SW 1271 (cell line): ENCODE measurements at places on chromosomes 16 and 17.

GRCh38 chr17:38425744-38426143, 2.5 kb upstream of the ARHGAP23 start:
- DNase-seq, result no peak

GRCh38 chr17:71628306-71628705, 492.5 kb upstream of the SOX9 start:
- DNase-seq, result no peak

DNA sequence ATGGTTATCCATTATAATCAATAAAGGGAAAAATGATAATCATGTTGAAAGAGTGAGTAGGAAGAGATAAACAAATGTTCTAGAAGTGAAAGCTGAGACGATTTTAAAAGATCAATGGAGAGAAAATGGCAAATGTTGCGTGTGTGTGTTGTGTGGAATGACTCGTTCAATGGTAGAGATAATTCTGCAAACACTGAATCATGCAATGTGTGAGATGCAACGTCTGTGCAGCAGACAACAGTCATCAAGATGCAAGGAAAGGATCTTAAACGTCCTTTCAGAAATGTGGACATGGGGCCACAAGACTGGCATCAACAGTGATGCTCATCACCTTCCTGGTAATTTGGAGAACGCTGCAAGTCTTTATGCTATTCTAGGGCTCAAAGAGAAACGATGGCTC, 124.4 kb downstream of the CDYL2 start:
- no peak for DNase-seq

DNA sequence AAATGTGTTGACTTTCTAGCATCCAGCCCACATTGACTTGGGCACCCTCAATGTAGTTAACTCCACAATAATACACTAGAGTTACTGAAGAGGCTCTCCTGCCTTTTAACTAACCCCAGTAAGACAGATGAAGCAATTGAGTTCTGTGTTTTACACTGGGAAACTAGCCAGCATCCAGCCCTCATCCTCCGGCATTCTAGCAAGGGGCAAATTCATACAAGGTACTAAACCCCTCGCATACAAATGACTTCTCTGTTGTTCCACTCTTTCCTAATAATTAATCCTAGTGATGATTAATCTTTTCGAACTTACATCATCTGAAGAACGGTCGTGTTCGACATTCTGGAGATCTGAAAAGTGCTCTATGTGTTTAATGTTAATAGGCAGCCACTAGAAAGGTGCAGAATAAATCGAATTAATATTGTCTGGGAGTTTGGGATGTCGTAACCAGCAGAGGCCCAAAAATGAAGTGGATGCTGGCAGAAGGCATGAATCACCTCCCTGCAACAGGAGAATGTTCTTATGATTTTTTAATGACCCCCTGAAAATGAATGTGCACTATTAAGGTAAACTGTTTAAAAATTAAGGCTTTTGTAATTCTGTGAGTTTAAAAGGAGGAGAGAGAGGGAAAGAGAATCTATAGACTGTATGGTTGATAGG, 249.4 kb downstream of the SNX29 start:
- DNase-seq, result no peak

DNA sequence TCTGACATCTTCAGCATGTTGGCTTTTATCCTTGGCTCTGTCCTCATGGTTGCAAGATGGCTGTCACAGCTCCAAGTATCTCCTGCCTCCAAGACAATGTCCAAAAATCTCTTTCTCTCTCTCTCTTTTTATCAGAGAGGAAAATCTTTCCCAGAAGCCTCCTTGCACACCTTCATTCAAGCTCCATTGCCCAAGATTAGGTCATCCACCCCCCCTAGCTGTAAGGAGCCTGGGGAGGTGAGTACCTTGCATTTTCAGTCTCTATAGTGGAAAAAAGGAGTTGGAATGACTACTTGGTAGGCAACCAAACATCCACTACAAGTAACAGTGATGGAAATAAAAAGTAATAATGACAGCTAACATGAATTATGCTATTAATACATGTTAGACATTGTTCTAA, 22.0 kb upstream of the NSMCE1 start:
- no peak for DNase-seq

DNA sequence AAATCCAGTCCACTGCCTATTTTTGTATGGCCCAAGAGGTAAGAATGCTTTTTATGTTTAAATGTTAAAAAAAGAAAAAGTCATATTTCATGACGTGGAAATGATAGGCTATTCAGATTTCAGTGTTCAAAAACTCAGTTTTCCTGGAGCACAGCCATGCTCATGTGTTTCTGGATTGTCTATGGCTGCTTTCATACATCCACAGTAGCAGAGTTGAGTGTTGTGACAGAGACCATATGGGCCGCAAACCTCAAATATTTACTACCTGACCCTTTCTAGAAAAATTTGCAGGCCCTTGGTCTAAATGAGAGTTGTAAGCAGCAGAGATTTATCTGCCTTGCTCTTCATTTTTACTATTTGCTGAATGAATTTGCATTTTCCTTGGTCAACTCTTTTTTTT, 264.1 kb downstream of the CBLN1 start:
- DNase-seq, result no peak

GRCh38 chr17:78925234-78925633, at the start of gene TIMP2:
Gene TIMP2, minus strand, starts transcription at chr17:78925387. Its CDS starts 299 bp downstream, at chr17:78925088.
- DNase-seq, result peak; percentile 64

- DNase-seq, result no peak
Measured at GRCh38 chr16:309476-309875, 26.5 kb downstream of the PDIA2 start.

DNA sequence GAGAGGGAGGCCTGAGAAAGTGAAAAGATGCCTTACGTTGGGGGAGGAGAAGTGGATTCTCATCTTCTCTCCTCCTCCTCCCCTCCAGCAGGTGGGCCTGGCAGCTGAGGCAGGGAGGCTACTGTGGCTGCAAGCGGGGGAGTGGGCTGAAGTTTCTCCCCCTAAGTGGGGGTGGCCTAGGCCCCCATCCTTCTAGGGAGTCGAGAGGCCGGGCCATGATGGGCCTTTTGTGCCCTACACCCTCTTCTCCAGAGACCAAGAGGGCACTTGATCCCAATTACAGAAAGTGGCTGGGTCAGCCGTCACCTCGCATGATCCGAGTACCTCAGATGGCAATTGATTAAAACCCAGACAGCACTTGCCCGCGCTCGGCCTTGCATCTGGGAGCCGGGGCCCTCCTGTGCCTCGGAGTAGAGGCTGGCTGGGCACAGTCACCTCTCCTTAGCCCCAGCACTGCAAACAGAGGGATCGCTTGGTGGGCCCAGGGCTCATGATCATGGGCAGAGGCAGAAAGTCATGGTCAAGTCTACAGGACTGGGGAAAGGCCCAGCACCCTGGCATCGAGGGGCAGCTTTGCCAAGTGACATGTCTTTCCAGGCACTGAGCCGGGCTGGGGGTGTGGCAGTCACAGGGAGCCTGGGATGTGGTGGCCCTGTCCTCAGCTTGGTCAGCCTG, 78.3 kb downstream of the IRX5 start:
- DNase-seq, result no peak

DNA sequence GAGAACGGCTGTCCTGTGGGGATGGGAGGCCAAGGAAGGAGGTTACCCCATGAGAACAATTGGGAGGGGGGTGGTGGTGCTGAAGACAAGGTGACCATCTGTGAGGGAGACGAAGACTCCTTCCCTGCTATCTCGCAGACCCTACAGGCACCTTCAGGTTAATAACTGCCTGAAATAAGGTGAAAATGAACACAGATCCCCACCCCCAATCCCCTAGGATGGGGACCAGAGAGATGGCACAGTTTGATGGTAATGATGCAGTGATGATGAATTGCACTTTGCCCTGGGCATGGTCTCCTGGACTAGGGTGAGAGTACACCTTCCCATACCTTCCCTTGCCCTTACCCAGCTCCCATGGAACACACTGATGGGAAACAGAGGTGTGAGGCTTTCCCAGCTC, 1.4 kb upstream of the NAE1 start:
- DNase-seq, result no peak

DNA sequence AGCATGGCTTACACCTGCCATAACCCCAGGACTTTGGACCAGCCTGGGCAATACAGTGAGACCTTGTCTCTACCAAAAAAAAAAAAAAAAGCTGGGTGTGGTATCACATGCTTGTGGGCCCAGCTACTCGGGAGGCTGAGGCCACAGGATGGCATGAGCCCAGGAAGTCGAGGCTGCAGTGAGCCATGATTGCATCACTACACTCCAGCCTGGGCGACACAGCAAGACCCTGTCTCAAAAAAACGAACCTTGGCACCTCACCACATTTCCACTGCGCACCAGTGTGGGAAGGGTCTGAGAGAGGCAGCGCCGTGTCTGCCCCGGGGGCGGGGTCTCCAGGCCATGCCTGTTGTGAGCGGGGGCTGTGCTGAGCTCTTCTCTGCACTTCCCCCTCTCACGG, 6.3 kb downstream of the ACSF3 start:
- no peak for DNase-seq

DNA sequence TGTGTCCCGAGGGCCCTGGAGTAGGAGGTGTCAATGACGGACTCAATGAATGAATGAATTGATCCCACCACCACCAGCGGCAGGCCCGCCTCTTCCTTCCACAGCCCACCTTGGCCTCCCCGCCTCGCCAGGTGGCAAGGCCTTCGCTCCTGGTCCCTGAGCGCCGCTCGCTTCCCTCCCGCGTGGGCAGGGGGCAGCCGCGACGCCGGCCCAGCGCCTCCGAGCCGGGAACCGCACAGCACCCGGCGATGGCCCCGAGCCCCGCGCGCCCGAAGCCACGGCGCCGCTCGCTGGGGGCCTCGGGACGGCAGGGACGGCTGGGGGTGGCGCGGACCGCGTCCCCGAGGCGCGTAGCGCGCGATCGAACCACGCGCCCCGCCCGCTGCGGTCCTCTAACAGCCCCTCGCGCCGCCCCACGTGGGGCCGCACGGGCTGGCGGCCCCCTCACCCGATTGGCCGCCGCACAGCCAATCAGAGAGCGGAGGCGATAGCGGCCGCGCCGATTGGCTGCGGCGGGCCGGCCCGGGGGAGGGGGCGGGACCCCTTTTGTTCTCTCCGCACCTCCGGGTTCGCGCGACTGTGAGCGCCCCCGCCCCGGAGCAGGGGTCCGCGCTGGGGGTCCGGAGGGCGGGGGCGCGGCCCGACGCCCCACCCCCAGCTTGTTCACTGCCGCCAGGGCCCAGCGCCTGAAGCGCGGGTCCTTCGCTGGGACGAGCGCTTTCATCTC, 31.4 kb downstream of the ACTG1 start:
- DNase-seq, result no peak

DNA sequence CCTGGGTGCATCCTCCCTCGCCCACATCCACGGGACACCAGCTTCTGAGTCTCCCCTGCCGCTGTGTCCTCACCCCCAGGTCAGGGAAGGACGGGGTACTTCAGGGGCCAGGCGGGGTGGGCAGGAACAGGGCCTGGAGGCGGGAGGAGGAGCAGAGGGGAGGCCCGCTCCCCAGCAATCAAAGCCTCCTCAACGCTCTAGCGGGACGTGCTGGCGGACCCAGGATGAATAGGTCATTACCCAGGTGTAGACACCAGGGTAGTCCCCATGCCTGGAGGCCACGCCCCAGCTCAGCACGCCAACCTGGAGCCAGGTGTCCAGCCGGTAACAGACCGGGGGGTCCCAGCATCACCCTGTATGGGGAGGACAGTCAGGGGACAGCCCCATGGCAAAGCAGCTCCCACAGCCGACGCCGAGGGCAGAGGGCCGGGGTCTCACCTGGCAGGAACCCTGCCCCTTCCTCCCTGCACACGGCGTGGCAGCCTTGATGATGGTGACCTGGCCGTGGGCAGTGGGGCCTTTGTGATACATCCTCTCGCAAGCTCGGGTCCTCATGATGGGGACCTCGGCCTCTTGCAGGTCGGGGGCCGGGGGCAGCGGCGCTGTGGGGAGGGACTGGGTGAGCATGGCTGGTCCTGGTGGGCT, 24.2 kb downstream of the TPSD1 start:
- DNase-seq, result no peak

GRCh38 chr16:27238016-27238587, 30.5 kb downstream of the NSMCE1 start:
- DNase-seq, result no peak

GRCh38 chr16:19393226-19394111, 24.2 kb upstream of the TMC5 start:
- DNase-seq, result no peak

- DNase-seq, result no peak
Measured at GRCh38 chr17:81196505-81197408, 26.0 kb downstream of the CEP131 start.

DNA sequence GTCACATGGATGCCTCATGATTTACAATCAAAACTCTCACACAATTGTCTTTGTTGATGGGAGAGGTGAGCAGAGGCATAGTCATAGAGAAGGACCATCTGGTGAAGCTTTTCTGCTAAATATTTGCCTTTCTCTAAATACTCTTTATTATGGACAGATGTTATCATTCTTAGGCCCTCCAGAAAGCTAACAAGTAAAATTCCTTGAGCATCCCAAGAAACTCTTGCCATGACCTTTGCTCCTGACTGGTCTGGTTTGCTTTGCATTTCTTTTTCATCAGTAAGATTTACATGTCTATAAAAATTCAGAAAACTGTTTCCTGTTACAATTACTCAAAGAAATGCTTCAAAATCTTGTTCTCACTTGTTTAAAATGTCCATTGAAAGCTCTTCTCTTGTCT, 1336.6 kb upstream of the CDH8 start:
- no peak for DNase-seq

- no peak for DNase-seq
Measured at GRCh38 chr16:84928679-84929420, 82.5 kb downstream of the ZDHHC7 start.

GRCh38 chr16:3637371-3637923, 17.0 kb upstream of the DNASE1 start:
- no peak for DNase-seq

GRCh38 chr16:23966597-23967394, 131.0 kb downstream of the PRKCB start:
- DNase-seq, result no peak

- no peak for DNase-seq
Measured at GRCh38 chr17:62802561-62803205, 5.4 kb downstream of the MARCHF10 start.

DNA sequence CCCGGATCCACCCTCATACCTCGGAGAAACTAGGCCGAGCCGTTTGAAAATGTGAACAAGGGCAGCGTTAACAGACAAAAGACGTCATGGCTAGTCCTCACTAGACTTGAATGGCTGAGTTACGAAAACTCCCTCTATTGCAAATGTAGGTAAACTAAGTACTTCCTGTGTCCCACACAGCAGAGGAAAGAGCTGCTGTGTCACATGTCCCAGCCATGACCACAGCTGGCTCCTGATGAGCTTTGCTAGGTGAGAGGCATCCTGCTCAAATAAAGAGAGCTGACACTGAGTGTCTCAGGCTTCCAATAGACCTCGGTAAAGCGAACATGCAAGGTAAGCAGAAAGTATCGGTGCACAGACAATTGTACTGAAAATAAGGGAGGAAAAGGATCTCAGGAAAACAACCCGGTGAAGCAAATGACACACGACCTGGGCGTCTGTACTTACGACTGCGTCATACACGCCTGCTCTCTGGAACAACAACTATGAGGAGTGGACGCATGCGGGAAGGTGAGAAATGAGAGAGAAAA, 26.0 kb downstream of the TMEM204 start:
- DNase-seq, result no peak
